ENCODE measurements at places on chromosomes 11 and 22.

DNA sequence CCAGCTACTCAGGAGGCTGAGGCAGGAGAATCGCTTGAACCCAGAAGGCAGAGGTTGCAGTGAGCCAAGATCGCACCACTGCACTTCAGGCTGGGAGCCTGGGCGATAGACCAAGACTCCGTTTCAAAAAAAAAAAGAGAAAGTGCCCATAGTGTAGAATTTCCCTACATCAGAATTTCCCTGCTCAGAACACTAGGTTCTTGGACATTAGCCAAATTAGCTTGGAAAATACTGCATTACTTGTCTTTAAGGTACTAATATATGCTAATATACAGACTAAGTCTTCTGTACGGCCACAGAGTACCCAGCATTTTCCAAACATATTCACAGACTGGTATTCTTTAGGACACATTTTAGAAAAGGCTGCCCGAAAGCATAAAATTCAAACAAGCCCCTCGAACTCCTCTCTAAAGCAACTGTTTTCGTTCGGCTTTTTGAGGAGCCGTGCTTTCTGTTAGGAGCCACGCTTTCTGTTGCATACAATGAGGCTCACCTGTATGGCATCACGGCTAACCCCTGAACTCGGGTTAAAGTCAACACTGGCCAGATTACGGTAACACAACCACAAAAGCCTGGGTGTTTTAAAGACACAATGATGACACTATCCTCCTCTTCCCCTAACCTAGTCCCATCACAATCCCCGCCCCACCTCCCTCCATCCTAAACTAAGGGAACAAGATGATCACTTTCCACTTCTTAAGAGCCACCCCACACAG is 18.4 kb downstream of the TNKS1BP1 start:
- no peak for DNase-seq

- DNase-seq = no peak
These were observed 109.5 kb upstream of the DDI1 start for GRCh38 chr11:103926990-103927389.

- DNase-seq = peak; percentile 74
These were observed 4.9 kb downstream of the ADORA2A start for GRCh38 chr22:24432059-24432853.

DNA sequence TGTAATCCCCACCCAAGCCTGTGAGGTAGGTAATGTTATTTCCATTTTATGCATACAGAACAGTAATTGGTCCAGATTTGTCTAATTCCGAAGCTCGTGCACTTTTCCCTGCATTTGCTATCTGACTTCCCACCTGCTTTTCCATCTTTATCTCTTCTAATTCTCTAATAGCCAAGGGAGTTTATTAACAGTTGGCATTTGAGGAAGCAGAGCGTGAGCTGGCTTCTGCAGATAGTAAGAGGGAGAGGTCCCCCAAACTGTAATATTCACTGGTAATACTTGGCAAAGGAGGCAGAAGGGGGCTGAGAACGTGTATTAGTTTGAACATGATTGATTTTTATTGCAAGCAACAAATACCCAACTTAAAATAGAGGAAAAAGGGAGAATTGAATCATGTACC is 110.8 kb upstream of the SPON1 start:
- no peak for DNase-seq

GRCh38 chr11:32318071-32319055 is 117.0 kb downstream of the WT1 start:
- DNase-seq = no peak

DNA sequence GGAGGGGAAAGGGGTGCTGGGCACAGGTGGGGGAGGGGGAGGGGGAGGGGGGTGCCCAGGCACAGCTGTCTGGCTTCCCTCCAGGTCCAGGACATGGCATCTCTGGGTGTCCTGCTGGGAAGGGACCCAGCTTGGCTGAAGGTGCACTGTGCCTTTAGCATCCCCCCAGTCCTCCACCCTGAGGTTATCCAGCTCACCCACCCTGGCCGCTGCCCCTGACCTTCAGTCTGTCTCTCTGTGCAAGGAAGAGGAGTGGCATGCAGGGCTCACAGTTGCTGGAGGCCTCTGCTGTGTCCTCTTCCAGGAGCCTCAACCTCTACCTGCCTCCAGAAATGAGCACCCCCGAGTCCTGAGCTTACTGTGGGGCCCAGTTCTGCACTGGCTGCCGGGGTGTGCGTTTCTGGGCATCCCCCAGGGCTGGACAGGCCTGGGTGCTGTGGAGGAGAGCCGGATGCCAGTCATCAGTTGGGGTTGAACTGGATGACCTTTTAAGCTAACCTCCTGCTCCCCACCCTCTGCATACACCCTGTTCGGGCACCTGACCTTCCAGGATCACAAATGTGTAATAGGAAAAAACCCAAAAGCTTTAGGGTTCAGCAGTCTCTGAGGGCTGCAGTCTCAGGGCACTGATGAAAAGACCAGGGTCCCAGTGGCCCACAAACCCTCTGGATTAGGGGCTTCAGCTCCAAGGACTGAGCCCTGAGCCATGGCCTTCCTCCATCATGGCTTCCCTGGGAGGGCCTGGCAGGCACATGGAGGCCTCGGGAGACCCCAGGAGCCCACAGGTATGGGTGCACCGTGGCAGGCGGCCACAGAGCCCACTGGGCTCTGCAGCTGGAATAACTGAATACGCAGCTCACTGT is 9.6 kb upstream of the CTSD start:
- DNase-seq = no peak

GRCh38 chr22:19220867-19221266 is 42.3 kb upstream of the SLC25A1 start:
- no peak for DNase-seq

DNA sequence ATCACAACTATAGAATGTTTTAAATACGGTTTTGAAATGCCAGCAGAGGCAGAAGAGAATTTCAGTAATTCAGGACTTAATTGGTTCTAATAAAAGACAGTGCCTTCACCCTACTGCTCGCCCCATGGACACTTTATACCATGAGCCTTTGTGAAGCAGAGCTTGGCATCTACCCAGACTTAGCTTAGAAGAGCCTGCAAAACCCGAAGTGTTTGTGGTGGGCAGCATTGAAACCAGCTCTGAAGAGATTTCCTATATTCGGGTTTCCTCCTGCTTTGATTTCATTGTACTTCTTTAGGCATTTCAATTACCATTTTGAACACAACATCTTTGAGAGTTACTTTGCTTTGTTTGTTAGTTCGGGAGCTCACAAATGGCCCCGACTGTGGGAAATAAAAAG is 185.1 kb upstream of the MTNR1B start:
- DNase-seq = no peak

- no peak for DNase-seq
These were observed 26.6 kb downstream of the RELT start for GRCh38 chr11:73402834-73403185.

DNA sequence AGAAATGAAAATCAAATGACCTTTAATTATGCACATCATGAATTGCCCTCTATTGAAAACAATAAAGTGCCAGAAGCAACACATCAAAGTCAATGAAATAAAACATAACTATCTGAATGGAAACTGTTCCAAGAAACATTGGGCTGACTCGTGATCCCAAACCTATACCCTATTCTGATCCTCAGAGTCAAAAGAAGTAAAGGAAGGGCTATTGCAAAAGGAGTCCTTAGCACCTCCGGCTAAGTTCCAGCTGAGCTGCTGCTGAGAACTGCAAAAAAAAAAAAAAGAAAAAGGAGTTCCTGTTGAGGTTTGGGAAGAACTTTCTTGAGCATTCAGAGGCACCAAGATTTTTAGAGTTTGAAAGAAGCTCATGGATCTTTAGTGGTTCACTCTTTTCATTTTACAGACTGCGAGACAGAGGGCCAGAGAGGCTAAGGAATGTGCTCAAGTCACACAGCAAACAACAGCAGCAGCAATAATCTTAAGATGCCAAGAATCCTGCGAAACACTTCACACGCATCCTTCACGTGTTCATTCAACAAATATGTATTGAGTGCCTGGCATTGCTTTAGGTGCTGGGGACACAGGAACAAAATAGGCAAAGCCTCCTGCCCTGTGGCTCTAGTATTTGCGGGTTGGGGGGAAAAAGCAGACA is 841 bp upstream of the TMPRSS13 start:
- DNase-seq = no peak

- no peak for DNase-seq
These were observed 54.2 kb upstream of the AMPD3 start for GRCh38 chr11:10400856-10401255.

- DNase-seq = no peak
These were observed at the start of gene ANGPTL5 for GRCh38 chr11:101916422-101916821. ANGPTL5 (minus strand) TSS chr11:101916522; CDS start chr11:101907909, 8,613 bp downstream.

DNA sequence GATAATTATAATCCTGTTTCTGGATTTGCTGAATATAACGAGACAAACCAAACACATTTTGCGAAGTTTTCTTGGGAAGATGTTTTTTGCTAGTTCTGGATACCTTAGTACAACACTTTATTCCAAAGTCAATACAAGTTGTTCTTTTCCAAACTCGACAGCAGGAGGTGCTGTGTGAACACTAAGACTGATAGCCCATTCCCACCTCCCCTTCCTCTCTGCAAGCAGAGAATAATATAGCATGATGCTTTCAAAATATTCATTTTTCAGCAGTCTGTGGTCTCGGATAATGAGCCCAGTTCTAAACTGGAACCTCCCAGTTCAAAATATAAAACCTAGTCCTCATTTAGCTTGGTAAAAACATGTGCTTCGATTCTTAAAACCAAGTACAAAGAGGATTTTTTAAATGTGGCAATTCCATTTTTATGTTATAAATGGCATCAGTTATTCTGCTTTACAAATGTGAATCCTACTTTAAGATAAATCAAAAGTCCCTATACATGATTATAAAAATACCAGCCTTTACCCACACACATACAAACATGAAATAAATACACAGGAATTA is 129.1 kb downstream of the DCDC1 start:
- DNase-seq = no peak

DNA sequence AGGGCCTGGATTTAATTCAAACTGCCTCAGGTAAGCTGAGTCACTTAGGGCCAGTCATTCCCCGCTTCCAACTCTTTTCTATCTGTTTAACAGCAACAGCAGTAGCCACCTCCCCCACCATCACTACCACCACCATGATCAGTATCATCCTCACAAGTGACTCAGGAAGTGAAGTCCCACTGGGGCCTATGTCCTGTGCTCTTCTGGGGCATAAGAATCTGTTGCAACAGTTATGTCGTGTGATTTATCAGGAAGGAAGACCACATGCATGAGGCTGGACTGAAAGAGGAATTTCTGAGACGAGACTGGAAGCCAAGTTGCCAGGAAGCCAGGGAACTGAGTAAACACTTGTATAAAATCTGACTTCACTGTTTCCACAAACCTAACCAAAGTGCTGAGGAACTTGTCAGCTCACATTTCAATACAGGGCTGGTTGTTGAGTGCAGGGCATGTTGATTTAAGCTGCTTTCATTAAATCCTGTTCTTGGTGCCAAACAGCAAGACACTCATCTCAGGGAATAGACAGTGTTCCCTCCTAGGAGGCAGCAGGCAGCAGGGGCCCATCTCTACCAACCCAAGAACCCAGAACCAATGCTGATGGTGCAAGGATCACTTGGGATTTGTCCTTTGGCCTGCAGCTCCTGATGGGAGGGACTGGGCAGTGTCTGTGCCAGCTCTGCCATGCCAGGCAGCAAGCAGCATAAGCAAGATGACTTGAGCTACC is 226.7 kb upstream of the NARS2 start:
- DNase-seq = peak; percentile 41

- no peak for DNase-seq
These were observed 73.8 kb upstream of the GAL start for GRCh38 chr11:68610452-68611116.

DNA sequence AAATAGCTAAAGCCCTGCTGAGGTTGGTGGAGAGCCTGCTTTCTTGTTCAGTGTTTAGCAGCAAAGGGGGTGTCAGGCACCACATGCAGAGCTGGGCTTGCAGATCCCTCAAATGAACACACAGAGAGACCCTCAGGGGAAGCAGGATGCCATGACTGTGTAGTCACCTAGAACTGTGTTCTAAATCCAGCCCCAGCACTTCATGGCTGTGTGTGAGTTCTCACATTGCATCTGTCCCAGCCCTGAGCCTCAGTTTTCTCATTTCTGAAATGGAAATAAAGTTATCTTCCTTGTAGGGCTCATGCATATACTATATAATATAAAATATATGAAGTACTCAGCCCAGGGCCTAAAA is 47.1 kb downstream of the CWC15 start:
- DNase-seq = no peak

DNA sequence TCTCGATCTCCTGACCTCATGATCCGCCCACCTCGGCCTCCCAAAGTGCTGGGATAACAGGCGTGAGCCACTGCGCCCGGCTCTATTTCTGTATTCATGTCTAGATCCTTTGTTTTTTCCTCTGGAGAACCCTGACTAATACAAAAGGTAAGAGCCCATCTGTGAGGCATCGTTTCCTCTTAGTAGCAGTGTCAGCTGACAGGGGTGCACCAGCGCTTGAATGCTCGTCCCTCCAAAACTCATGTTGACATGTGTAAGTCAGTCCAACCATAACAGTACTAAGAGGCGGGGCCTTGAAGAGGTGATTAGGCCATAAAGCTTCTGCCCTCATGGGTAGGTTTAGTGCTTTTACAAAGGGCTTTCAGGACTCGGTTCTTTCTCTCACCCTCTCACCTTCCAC is 470.1 kb upstream of the B3GAT1 start:
- DNase-seq = no peak

- no peak for DNase-seq
These were observed 854.3 kb downstream of the KCNA4 start for GRCh38 chr11:29162491-29162890.

DNA sequence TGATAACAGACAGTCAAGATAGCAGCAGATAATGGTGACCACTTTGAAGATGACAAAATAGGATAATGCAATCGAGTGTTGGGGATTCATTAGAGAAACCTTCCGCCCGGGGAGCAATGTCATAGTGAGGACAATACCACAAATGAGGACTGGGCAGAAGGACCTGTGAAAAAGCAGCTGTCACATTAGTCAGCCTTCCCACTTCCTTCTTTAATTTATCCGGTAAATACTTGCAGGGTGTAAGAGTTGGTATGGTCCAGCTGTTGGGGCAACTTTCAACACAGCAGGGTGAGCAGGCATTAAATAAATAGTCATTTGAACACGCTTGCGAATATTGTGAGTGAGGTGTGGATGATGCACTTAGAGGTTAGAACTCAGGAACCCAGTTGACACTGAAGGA is 132.5 kb upstream of the KIRREL3 start:
- no peak for DNase-seq

DNA sequence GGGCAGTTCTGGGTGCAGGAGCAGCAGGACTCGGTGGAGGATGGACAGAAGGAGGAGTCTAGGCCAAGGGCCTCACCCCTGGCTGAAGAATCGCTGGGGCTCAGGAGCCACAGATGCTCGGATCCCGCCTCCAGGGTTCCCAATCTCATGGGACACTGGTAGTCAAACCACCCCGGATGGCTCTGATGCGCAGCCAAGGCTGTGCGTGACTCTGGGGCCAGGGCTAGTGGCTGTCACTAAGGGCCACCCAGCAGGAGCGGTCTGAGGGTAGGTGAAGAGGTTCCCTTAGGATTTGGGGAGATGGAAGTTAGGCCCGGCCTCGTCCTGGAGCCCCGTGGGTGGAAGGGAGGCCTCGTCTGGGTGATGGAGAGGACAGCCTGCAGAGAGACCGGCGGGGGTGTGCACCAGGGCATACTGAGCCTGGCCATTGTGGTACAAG is 300.6 kb downstream of the TBC1D22A start:
- no peak for DNase-seq

GRCh38 chr22:42208362-42208761 is 62.1 kb downstream of the TCF20 start:
- DNase-seq = no peak

- DNase-seq = no peak
These were observed 182.9 kb upstream of the NCAM1 start for GRCh38 chr11:112778091-112778876.
